ENCODE measurements at places on chromosomes 13 and 19.

- DNase-seq = no peak
- no peaks in the 10 kb centered on the region for H3K4me1 ChIP-seq
- H3K4me3 ChIP-seq = no peak overlapping the region
Measured at GRCh38 chr13:18944501-18945068, 237.0 kb downstream of the TUBA3C start.

- no peak for DNase-seq
- H3K4me3 ChIP-seq = no peak overlapping the region
- no peaks in the 10 kb centered on the region for H3K36me3 ChIP-seq
- no peaks in the 10 kb centered on the region for H3K27me3 ChIP-seq
- no peak overlapping the region for H3K27ac ChIP-seq
Measured at GRCh38 chr19:10617409-10618121, 7.8 kb upstream of the SLC44A2 start.

GRCh38 chr19:1651568-1652291 is 685 bp downstream of the TCF3 start:
- H3K27me3 ChIP-seq = no peaks in the 10 kb centered on the region
- peak overlapping the region; percentile 92 for H3K27ac ChIP-seq
- peak; percentile 79 for DNase-seq
- peak overlapping the region; percentile 100 for H3K4me3 ChIP-seq
- H3K36me3 ChIP-seq = peaks cover 6% of the 10 kb centered on the region

DNA sequence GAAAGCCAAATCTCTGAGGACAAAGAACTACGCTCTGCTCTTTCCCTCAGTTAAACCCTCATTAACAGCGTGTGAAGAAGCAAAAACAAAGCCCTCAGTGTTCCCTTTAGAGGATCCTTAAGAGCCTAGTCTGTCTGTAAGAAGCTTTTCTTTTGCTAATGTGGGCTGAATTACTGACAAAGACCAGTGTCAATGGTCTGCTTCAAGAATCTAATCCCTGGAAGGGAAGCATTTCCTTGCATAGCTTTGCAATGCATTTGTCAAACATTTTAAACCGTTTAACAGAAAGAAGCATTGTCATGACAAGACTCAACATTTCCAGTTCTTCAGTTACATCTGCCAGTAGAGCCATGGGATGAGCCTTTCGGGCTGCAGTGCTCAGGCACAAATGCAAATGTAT is 64.9 kb downstream of the EDNRB start:
- DNase-seq = peak; percentile 95
- no peaks in the 10 kb centered on the region for H3K27me3 ChIP-seq
- peak overlapping the region; percentile 80 for H3K27ac ChIP-seq
- H3K36me3 ChIP-seq = peaks cover 5% of the 10 kb centered on the region
- H3K4me3 ChIP-seq = no peak overlapping the region
- H3K4me1 ChIP-seq = peaks cover 57% of the 10 kb centered on the region

DNA sequence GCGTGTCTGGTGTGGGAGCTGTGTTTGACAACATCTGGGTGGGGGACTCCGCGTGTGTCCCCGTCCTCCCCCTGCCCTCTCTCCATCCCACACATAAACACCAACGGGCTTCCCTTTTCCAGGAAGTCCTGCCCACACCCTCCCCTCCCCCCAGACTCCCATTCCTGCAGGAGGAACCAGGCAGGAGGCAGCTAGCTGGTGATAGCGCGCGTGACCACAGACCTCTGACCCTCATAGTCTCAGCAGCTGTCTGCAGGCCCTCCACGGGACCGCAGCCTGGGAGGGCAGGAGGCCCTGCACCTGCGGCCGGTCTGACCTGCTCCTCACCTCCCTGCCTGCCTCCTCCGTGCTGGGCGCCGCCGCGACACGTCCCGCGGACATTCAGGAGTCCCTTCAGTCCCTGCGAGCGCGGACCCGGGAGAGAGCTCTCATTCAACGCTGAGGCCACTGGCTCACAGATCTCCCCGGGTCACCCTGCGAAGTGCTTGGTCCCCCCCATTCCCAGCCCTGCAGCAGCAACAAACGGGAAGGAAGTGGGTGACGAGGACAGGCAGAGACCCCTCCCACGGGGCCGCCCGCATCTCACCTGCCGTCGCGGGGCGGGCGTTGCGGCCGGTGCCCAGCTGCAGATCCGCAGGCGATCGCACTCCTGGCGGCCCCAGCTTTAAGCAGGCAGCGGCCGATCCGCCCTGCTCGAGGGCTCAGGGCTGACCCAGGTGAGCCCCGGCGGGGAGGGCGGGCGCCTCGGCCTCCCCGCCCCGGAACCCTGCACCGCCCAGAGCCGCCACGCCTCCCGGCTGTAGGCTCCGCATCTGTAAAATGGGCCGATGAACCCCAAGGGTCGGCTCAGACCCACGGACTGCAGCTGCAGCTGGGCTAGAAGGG is 1.1 kb upstream of the ACP5 start:
- DNase-seq = peak; percentile 25
- no peak overlapping the region for H3K27ac ChIP-seq
- H3K4me1 ChIP-seq = no peaks in the 10 kb centered on the region
- peaks cover 18% of the 10 kb centered on the region for H3K27me3 ChIP-seq

DNA sequence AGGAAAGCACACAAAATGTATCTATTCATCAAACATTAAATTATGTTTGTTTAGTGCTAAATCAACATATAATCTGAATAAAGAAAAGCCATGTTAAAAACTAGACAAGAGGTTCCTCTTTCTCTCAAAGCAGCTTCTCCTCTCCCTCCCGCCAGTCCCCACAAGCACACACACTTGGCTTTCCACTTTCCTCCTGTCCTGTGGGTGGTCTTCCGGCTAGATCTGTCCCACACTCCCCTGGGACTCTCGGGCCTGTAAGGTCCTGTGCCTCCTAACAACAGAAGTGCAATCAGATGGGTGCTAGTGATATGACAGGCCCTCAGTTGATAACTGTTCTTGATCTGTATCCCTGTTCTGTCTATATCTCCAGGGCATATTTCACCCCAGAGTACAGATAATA is 45.6 kb upstream of the RAP2A start:
- no peak for DNase-seq
- H3K36me3 ChIP-seq = peaks cover 5% of the 10 kb centered on the region
- no peaks in the 10 kb centered on the region for H3K4me1 ChIP-seq

DNA sequence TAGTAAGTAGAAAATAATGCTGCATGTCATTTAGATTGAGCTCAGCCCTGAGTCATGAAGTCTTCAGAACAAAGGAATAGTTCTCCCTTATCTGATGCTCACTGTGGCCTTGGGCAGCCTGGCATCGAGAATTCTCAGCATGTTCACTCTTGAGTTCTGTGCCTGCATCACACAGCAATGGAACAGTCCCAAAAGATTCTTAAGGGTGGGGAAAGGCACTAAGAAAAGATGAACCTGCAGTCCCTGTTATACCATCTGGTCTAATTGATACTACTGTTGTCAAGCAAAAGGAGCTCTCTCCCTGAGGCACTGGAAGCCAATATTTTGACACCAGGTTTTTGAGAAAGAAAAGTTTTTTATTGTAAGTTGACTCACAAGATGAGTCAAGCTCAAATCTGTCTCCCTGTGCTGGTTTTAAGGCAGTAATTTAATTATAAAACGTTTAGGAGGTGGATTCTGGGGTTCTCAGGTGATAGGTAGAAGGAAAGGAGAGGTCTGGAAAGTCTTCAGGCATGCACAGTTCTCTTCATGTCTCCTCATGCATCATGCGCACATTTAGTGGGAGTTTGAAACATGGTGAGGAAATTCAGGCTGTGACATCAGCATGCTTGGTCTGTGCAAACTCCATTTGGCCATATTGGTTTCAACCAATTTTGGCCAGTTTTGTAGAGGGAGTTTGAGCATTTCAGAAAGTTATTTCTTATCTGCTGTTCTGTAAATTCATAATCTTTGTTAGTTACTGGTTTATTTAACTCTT is 38.1 kb upstream of the ZNF766 start:
- no peak overlapping the region for H3K4me3 ChIP-seq
- H3K27ac ChIP-seq = no peak overlapping the region
- DNase-seq = no peak
- H3K4me1 ChIP-seq = no peaks in the 10 kb centered on the region
- H3K36me3 ChIP-seq = no peaks in the 10 kb centered on the region
